Activated naive CD4-positive, alpha-beta T cell treated with Interleukin-2 at 50 U/mL for 16 hours (primary cell): ENCODE measurements at places on chromosomes 5 and 9.

- DNase-seq, result no peak
Observed at GRCh38 chr5:172362755-172363154, 79.2 kb upstream of the UBTD2 start.

- peak; percentile 94 for DNase-seq
Observed at GRCh38 chr9:95875305-95876137, at the start of gene ERCC6L2. Gene ERCC6L2, plus strand, starts transcription at chr9:95875691. Its CDS starts 348 bp downstream, at chr9:95876039.

DNA sequence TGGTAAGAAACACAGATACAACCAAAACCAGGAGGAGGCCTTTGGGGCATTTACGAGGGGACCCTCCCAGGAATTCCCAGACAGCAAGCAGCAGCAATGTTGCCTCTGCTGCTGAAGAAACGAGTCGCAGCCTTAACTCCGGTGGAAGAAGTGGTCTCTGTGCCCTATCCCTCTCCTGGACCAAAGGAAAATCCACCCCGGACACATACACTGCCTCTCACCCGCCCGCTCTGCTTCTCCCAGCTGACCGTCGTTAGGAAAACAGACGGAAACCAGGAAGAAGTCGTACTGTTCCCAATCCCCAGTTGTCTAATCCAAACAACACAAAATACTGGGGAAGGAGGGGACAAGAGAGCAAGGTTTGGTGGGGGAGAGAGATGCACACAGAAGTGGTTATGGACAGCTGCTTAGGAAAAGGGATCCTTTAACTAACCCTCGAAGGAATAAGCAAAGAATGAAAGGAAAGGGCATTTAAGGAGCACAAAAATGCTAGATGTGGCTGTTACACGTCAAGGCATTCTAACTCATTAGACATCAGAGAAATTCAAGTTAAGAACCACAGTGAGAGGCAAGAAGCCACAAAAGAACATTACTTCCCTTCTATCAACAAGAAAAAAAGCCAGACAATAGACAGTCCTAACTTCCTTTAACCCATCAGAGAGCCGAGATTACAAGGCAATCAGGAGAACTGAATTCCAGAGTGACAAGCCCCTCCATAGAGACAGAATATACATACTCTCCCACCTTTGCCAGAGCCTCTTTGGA lies 71.9 kb downstream of the ACTL7B start:
- DNase-seq, result no peak

DNA sequence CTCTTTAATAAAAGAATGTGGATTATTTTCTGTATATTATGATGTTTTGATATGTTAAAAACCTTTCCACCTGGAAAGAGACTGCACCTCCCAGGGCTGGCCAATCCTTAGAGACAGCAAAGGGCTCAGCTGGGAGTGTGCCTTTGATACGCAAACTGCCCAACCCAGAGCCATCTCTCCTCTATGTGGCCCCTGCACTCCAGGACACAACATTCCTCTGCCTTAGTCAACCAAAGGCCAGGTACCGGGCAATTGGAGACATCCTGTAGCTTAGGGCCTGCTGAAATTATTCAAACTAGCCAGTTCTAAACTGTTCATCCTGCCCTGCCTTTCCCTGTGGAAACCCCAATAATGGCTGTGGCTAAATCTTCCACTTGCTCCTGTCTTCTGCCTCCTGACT lies 5.0 kb upstream of the HSPB3 start:
- DNase-seq, result no peak

- no peak for DNase-seq
Observed at GRCh38 chr5:181107699-181108098, 23.3 kb downstream of the OR2V1 start.

GRCh38 chr9:93702261-93702660 lies 125.9 kb downstream of the PHF2 start:
- DNase-seq, result no peak

DNA sequence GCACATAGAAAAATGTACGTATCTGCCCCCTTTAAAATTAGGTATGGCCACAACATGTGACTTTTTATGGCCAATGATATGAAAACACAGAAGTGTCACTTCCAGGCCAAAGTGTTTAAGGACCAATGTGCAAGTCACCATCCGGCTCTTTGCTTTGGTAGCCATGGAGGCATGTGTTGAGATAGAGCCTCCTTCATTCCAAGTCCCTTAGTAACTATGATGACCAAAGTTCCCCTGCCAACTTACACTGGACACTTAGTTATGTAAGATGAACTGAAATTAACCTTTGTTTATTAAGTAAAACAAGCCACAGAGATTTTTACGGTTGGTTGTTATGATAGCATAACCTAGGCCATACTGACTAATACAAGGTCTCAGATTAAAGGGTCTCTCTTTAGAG lies 51.0 kb downstream of the FBN2 start:
- no peak for DNase-seq

- DNase-seq, result no peak
Observed at GRCh38 chr5:10591966-10592365, 28.1 kb downstream of the ANKRD33B start.
